ENCODE measurements at places on chromosomes 1 and 21.

GRCh38 chr1:224922404-224923164, 6.9 kb upstream of the DNAH14 start:
- DNase-seq, result no peak

GRCh38 chr21:15775291-15775690, 45.5 kb downstream of the USP25 start:
- no peak for DNase-seq

- DNase-seq, result no peak
Observed at GRCh38 chr21:45940091-45940490, 41.5 kb upstream of the COL6A1 start.

GRCh38 chr1:36166136-36166535, 10.2 kb downstream of the MAP7D1 start:
- DNase-seq, result no peak

DNA sequence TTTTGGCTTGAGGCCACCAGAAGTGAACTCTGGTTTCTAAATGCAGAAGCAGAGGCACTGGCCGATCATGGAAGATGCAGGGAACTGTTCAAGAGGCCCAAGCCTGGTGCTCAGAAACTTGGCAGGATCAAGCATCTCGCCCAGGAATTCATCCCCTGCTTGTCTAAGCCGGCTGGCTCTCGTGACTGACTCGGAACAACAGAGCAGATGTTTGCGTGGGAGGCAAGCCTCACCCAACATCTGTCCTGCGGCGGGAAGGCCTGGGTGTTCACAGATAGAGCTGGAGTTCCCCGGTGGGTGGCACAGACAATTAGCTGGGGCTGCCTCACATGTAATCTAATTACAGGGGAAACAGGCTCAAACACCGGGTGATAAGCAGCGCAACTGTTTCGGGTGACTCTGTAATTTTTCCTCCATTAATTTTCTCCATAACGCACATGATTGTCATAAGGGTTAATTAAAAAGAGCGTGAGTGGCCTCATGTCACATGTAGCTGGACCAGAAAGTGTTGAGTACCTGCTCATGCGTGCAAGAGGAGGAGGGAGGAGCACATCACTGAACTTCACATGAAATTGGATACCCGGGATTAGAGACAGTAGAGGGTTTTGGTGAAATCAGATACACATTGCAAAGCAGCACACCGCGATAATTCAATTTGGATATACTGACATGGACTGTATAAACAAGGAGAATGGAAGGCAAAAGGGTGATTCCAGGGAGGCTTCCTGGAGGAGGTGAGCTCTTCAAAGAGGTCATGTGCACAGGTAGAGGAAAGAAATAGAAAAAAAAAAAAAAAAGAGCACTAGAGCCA, 180.0 kb downstream of the ETS2 start:
- DNase-seq, result no peak

GRCh38 chr1:175822580-175822979, 79.2 kb upstream of the TNR start:
- no peak for DNase-seq

GRCh38 chr1:8818325-8818775, 910 bp upstream of the RERE start:
- no peak for DNase-seq

DNA sequence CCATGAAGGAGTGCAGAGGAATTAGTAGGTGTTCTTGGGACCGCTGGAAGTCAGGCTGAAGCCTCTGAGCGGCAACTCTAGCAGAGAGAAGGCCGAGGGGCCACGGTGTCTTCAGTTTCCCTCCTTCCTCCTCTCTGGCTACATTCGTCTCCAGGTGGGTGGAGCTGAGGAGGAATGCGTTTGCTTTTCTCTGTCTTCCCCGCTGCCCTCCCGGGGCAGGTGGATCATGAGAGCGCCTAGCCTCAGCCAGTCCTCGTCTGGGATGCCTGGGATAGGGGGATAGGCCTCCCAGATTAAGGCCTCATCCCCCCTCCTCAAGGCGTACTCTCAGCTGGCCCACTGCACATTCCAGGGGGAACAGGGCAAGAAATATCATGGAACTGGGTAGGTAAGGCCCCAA, 7.5 kb upstream of the GOLT1A start:
- DNase-seq, result no peak

DNA sequence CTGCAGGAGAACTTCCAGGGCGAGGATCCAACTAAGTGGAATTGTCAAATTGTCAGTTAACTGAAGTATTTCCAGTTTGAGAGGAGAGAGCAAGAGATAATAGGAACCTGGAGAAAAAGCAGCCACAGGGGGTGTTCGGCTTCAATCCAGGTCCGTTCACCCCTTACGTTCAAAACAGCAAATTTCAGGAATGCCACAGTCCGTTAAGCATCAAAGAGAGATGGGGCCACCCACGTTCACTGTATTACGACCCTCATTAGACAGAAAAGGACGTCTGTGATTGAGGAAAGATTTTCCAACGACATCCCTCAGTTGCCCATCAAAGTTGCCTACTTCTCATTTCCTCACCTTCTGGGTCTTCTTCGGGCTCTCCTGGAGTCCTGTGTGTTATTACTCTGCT, 422.5 kb upstream of the VAMP3 start:
- DNase-seq, result no peak

DNA sequence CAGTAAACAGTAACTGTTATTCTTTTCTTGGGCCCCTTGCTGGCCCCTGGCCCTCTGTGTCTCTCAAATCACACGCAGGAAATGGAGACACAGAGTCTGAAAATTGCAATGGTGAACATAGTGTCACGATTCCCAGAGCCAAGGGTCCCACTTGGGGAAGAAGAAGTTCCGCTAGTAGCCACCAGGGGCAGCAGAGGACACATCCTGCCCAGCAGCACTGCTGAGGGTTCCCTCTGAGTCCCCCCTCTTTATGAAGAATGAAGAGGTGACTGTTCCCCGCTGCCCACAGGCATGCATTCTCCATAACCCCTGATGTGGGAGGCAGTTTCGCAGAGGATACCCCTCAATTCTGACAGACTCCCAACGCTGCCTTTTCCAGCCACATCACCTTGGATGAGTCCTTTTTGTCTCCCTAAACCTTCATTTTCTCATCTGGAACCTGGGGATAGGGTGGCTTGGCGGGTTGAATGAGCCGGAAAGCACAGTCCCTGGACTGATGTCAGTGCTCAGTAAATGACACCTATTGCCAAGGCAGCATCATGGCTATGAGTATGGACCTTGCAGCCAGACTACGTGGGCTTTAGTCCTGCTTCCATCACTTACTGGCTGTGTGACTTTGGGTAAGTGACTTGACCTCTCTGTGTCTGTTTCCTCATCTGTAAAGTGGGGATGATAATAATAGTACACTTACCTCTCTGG, 238.0 kb upstream of the TMEM51 start:
- DNase-seq, result peak; percentile 13

GRCh38 chr1:53376041-53376461, 48.2 kb upstream of the LRP8 start:
- DNase-seq, result no peak

DNA sequence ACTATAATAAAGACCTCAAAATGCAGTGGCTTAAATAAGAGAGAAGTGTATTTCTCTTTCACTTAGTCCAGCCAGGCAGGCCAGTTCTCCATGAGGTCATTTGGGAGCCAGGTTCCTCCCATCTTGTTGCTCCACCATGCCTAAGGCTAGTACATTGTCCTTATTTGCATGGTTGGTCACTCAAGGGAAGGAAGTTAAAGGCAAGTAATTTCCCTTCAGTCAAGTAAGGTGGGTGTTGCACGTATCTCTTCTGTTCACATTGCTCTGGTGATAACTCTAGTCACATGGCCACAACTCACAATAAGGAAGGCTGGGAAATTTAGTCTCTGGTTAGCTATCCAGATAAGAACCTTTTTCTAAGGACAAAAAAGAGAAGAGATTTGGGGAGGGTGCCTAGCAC, 27.2 kb upstream of the TADA1 start:
- DNase-seq, result no peak

- no peak for DNase-seq
Observed at GRCh38 chr21:33230545-33231324, 997 bp downstream of the IFNAR2 start.

DNA sequence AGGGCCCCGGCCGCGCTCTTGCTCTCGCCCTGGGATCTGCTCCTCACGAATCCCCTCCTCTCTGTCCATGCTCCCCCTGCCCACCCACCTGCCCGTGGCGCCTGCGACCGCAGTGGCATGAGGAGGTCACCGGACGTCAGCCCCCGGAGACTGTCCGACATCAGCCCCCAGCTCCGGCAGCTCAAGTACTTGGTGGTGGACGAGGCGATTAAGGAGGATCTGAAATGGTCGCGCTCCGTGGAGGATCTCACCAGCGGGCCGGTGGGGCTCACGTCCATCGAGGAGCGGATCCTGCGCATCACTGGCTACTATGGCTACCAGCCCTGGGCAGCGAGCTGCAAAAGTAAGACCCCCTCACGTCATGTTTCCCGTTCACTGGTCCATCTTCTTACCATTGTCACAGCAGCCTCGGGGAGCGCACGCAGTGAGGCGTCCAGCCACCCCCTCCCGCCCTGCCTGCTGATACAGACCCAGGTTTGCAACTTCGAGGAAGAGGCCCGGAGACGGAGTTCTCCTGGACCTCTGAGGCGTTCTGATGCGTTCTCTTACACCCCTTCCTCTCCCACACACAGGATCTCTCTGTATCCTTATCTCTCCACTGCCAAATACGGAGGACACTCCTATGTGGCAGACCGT, 1.1 kb downstream of the SLC35F3 start:
- DNase-seq, result no peak

DNA sequence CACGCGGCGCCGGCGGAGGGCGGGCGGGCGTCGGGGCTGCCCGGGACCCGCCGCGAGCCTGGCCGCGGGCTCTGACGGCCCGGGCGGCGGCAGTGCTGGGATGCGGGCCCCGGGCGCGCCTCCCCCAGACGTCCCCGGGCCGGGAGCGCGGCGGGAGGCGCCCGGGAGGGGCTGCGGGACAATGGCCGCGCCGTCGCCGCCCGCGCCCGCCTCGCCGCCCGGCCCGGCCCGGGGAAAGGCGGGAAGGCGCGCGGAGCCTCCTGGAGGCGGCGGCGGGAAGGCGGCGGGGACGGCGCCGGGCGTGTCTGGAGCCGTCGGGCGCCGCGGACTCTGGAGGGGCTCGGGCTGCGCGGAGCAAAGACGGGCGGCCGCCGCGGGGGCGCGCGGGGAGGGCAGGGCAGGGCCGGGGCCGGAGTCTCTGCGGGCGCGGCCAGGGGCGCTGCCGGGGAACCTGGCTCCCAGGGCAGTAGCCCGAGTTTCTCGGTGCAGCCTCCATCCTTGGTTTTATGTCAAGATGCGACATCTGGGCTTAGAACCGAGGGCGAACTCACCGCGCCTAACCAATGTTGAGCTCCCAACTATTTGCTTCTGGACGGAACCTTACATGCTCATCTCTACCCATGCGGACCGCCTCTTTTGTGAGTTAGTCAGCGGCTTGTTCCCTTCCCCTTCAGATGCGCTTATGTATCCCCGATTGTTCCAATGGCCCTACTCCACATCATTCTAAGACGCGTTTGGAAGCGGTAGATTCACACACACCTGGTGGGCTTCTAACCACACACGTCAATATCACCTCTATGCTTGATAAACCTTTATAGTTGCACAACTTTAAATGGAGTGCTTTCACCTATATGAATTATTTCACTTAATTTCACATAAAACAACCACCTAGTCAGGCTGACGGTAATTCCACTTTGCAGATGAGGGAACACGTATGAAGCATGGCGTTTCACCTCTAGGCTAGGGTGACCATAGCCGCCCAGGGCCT, 651 bp downstream of the ZBTB8A start:
- no peak for DNase-seq

DNA sequence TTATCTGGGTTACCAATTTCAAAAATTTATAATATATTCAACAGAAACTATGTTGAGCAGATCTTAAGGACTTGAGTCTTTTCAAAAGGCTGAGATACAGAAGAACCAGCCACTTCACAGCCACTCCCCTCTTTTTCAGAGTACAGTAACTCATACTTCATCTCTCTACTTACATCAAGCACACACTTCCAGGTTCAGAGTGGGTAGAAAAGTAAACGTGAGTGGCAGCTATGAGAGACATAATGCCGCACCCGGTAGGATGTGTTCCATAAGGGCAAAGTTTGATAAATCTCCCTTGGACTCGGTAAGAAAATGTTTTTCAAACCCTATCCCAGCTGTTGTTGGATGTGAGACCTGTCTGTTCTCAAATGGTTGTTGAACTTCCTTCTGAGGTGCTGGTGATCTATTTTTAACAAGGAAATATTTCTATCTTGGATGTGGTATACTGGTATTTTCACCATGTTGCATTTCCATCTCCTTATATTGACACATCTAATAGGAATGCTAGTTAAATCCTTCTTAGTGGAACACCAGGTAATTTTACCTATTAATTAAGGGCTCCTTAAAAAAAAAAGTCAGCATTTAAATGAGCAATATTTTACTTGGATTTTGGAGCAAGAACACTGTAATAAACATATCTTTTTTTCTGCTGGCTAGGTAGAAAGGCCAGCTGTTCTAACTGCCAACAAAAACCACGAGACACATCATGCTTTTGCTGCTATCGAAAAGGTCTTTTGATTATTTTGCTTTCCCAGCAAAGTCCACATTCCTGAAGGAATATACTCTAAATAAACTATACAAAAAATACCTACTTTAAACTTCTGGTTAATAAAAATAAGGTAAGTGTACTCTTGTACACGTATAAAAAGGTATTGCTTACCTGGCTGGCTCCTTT, 28.2 kb downstream of the CNN3 start:
- no peak for DNase-seq

DNA sequence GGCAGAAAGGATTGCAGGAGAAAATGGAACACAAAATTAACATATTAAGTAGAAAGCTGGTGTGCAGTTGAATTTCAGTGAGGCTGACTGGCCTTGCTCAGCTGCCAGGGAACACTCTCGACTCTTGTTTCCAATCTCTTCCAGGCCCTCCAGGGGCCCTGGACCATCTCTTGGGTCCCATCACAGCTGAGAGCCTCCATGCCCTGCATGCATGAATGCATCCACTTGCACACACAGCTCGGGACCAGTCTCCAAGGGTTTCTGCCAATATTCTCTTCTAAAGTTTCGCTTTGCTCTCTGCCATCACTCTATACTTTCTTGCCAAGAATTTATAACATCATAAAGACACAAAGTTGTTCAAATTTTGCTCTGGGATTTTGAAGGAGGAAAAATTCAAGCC, 200.3 kb downstream of the DSCAM start:
- DNase-seq, result no peak

DNA sequence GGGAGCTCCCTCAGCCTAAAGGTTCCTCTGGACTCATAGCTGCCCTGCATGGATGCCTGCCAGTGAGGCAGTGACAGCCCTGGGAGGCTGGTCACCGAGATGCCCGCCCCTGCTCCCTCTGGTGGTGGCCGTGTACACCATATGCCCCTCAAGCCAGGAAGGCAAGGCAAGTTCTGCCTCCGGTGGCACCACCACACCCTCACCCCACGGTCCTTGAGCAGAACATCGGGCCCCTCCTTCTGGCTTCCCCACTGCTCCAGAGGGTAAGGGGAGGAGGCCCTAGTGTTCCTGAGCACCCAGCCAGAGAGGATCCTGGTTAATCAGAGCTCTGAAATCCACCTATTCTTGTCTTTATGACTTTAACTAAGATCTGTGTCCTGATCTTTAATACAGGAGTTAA, 1.5 kb upstream of the S100A14 start:
- DNase-seq, result peak; percentile 54
